ENCODE measurements at places on chromosomes 3 and 15.

DNA sequence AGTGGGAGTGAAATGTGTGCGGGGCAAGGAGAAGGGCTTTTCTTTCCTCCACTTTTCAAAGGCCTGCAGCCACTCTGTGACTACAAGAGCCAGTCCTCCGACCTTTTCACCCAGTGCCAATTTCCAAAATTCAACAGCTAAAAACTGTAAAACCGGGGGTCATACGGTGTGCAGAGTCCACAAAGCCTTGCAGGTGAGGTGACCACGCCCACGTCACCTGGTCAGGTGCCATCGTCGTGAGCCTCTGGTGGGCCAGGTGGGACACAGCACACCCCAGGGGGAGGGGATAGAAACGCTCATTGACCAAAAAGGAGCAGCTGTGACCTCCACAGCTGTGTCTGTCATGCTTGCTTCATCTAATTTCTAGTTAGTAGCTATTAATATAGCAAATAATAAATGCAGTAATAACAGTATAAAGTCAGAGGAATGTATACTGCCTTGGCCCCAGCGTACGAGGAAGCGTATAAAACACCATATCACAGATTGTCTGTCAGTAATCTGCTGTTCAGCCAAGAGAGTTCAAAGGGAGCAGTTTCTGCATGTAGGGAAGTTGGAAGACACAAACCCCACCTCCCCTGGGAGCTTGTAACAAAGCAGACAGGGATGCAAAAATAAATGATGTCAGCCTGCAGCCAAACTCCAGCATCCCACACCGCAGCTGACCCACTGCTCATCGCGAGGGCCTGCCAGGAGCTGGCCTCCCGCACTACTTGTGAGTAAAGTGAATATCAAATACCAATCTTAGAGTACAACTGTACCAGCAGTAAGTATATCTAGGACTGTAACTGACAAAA, 86.7 kb downstream of the VGLL4 start:
- no peak for DNase-seq

GRCh38 chr3:160758929-160759577, 3.0 kb downstream of the PPM1L start:
- DNase-seq: no peak

- no peak for DNase-seq
Measured at GRCh38 chr3:141231952-141232823, 563 bp downstream of the PXYLP1 start.

DNA sequence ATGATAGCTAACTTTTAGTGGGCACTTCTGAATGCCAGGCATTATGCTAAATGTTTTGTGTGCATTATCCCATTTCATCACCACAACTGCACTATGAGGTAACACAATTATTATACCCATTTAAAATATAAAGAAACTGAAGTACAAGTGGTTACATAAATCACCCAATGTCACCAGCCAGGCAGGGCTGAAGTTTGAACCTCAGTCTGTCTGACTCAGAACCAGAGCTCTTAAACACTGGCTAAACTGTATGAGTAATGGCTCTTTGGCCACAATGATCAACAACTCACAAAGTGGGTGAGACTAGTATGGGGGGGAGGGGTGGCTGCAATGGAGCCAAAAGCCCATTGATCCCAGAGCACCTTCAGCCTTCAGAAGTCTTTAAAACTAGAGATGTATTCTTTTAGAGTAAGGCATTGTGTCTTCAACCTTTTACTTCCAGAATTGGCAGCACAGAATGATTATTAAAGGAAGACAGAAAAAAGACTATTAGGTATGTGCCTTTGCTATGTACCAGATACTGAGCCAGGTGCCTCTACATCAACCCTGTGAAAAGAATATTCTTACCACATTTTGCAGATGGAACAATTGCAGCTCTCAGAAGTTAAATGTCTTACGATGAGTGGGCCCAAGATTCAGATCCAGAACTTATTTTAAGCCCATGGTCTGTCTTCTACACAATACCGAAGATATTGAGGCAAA, 166.9 kb downstream of the UACA start:
- no peak for DNase-seq

GRCh38 chr3:79233431-79234060, 534.3 kb downstream of the ROBO1 start:
- no peak for DNase-seq

DNA sequence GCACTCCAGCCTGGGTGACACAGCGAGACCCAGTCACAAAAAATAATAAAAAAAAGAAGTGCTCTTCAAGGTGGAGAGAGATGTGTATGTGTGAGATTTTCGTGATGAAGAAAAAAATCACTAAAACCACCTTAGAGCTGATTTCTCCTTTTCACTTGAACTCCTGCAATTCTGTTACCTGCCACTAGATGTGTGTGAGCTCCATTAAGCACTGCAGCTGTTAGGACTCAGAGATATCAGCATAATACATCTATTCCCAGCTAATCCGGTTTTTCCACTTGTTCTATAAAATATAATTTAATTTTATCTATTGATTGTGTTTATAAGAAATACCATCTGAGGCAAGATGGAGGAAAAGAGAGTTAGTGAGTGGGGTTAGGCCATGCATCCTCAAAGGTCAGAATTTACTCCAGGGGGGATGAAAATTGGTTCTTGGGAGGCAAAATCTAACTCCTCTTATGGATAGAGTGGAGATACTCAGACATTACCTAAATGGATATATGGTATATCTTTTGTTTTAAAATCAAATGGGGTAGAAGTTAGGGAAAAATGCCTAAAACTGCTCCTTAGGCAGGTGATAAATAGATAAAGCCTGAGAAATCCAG, 152.7 kb downstream of the IL20RB start:
- no peak for DNase-seq

GRCh38 chr3:76369170-76369569, 583.8 kb upstream of the ZNF717 start:
- DNase-seq: no peak

GRCh38 chr15:72182673-72183072, 14.9 kb downstream of the GRAMD2A start:
- DNase-seq: no peak

GRCh38 chr3:63863150-63864007, at the start of the genes ATXN7 and THOC7:
Gene ATXN7, plus strand, starts transcription at chr3:63863867. Its CDS starts 48,732 bp downstream, at chr3:63912599.
Gene THOC7, minus strand, starts transcription at chr3:63863805. Its CDS starts 15 bp downstream, at chr3:63863790.
- peak; percentile 38 for DNase-seq

GRCh38 chr3:126758026-126758425, 54.0 kb downstream of the CHCHD6 start:
- DNase-seq: no peak

GRCh38 chr15:26867200-26868007, 542 bp downstream of the GABRA5 start:
- DNase-seq: no peak

GRCh38 chr3:74357881-74358280, 256.6 kb downstream of the CNTN3 start:
- DNase-seq: no peak

DNA sequence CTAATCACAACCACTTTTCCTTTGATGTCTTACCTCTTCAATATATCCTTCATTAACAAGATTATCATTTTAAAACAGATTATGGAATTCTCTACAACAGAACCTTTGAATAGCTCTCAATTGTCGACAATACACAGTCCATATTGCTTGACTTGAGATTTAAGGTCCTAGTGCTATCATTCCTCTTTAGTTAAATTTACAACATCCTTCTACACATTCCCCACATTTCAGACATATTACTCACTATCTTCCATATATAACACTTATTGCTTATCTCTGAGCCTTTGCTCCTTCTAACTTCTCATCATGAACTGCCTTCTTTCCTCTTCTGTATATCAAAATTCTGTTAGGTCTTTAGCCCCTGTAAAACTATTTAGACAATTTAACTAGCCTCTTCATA, 247.0 kb downstream of the STXBP5L start:
- DNase-seq: no peak

GRCh38 chr3:110568246-110568645, 503.4 kb upstream of the NECTIN3 start:
- no peak for DNase-seq

GRCh38 chr3:54862526-54862925, 65.3 kb downstream of the LRTM1 start:
- DNase-seq: no peak

GRCh38 chr3:183378545-183378944, 49.9 kb downstream of the MCF2L2 start:
- DNase-seq: no peak

Data from stimulated activated CD4-positive, alpha-beta T cell treated with anti-CD3 and anti-CD28 coated beads, Interleukin-12 subunit alpha, Interleukin-12 subunit beta, amount 100 ng/mL, for 48 hours (primary cell).